Bone marrow (tissue), 2 donors: ENCODE measurements at places on chromosomes 7 and 10.
A peak's percentile ranks its signal among the peaks of the same experiment; 100 is the strongest.

DNA sequence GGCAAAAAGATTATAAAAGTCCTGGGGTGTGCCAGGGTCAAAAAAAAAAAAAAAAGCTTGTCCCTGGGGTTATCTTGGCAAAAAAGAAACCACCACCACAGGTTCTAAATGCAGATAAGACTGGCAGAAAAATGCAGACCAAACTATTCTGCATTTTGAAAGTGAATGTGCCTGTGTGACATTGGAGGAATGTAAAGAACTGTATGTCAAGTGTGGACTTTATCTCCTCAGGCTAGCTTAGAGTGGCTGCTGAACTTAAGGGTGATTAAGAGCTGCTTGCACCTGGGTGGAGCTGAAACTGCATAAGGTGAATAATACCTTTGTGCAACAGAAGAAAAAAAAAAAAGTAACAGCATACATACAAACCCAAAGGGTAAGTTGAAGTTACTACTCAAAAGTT is 1.3 kb upstream of the NAPEPLD start:
- no peak for DNase-seq

DNA sequence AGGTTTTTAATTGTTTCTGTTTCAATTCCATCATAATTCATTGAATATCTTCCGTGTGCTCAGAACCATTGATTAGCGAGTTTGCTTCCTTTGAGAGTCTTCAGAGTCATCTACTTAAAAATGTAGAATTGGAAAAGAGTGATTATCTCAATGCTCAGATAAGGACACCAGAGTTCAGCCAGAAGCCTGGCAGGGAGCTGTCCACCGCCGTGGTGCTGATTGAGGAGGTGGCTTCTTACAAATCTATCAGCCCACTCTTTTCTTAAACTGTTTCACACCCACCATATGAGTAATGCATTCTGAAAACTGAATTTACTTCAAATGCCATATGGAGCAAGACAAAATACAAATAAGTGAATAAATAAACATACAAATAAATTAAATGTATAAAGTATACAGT is 79.3 kb downstream of the INSYN2A start:
- no peak for DNase-seq

DNA sequence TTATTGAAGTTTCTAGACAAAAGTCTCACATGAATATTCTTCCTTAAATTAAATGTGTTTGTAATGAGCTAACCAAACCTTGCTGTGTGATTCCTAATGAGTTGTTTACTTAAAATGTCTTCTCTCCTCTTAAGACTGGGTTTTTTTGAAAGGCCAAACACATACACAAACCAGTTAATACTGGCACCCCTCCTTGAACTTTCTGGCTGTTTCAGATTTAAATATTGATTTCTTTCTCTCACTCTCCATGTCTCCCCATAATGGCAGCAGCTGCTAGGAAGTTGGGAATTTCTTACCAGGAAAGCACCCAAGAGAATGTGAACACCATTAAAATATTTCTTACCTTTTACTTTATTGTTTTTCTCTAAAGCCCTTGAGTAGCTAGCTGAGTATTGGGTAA is 11.4 kb upstream of the PTN start:
- DNase-seq = no peak

DNA sequence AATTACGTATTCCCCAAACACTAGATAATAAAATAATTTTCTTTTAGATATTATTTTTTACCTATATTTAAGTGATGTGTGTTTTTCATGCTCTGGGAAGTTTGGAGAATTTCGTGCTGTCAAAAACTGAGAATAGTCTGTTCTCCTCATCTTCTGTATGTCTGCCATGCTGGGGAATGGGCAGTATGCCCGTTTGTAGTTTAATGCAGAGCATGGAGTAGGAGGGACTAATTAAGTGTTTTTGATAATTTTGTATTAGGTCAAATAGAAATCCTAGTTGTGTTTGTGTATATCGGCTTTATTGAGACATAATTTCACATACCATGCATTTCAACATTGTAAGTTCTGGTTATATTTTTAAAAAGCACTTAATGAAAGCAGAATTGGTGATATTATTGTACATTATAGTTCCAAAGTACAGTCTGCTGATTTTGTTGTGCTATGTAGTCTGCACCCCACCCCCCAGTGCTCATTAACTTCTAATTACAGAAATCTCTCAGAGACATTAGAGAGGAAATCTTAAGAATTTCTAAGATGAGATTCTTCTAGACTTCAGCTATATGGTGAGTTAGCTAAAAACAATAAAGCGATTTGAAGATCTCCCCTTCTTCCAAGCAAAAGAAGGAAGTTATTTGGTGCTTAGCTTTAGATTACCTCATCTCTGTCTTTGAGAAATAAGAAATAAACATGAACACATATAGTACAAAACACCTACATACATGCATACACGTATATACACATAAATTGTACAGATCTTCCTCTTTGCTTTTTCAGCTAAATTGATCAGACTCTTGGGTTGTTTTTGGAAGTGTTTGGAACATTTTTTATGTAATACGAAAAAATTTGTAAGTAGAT is 22.2 kb downstream of the ZRANB1 start:
- no peak for DNase-seq

- DNase-seq = no peak
These were observed 19.2 kb upstream of the SUPV3L1 start for GRCh38 chr10:69160809-69161241.

- no peak for DNase-seq
These were observed 304.5 kb downstream of the SDHAF3 start for GRCh38 chr7:97422046-97422445.

GRCh38 chr10:132069122-132069848 is 3.5 kb downstream of the JAKMIP3 start:
- no peak for DNase-seq

DNA sequence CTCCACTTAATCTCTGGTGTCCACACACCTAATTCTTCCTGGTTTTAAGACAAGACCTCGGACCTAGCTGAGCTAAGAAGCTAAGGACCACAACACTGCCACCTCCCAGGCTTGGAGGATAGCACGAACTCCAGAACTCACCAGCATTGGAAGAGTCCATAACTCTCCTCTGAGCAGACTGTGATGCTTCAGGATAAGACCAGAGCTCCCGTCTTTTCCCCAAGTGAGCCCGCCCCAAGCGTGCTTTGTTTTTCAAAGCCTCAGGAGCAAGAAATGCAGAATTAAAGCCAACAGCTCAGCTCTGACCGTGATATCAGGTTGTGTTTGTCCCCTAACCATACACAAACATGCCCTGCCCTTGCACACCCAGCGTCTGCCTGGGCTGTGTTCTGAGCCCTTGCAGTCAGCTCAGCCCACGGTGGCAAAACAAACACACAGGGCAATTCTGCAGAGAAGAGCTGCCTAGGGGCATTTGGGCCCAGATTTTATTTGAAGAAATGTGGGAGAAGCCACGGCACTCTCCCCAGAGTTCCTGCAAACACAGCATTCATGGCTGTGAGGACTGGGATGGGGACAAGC is 145.4 kb downstream of the WDR11 start:
- no peak for DNase-seq

DNA sequence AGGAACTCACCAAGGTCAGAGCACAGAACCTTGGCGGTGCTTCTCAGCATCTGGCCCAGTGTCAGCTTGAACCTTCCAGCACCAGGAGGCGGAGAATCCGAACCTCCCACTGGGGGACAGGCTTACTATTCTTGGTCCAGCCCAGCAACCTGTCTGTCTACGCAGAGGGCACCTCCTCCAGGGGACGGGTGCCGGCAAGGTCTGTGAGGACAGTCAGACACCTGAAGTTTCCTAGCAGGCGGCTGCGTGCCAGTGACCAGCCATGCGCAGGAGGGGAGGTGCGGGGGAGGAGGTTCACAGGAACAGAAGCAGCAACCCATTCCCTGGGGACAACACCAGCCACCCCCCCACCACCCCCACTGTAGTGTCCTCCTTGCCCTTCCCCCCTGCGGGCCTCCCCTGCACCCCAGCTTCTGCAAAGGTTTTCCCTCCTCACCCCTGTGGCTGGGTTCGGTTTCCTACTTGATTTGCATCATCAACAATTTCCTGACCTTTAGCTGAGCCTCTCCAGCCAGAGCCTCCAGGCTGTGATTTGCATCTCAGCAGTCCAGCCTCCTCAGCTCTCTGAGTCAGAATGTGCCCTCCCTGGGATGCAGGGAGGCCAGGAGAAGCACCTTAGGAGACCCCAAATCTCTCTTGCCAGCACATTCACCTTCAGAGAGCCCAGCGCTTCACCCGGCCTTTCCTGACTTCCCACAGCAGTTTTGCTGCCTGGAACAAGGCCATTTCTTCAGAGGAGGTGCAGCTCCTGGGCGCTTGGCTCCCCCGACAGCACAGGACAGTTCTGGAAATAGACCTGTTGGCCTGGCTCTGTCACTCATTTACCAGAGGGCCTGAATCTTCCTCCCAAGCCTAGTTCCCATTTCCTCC is 107.5 kb upstream of the NPS start:
- no peak for DNase-seq

- DNase-seq = no peak
These were observed 42.1 kb upstream of the COL13A1 start for GRCh38 chr10:69759641-69760040.

- DNase-seq = no peak
These were observed 274.0 kb downstream of the FRMD4A start for GRCh38 chr10:14056610-14057332.

- no peak for DNase-seq
These were observed 918 bp downstream of the NET1 start for GRCh38 chr10:5413012-5413938.

GRCh38 chr10:70359017-70359550 is 23.3 kb downstream of the LRRC20 start:
- DNase-seq = no peak

- DNase-seq = no peak
These were observed 219.4 kb downstream of the BUB3 start for GRCh38 chr10:123373591-123373990.

DNA sequence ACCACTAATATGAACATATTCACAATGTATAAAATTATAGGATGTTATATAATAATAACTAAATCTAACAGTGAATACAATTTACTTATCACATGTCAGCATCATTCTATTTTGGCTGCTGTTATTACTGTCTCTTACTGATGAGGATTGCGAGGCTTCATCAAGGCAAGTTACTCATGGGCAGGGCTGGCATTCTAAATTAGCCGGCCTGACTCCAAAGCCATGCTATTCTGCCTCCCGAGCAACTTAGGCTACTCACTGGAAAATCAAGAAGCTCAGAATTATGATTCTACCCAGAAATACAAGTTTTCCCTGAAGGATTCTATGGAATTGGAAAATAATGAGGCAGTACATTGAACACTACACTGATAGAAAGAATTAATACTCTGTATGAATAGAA is 101.7 kb downstream of the ICA1 start:
- DNase-seq = no peak

DNA sequence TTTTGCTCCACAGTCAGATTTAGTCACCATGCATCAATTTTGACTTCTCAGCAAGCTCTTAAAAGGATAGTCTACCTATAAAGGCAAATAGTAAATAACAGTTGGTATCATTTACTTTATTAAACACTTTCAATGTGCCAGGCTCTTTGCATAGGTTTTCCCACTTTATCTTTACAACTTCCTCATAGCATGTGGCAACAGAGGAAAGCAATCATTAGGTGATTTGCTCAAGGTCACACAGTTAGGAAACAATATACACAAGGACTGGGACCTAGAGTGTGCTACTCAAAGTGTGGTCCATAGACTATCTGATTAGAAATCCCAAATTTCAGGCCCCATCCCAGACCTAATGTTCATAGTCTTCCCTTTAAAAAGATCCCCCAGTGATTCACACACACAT is 212.3 kb downstream of the MTERF1 start:
- DNase-seq = no peak

DNA sequence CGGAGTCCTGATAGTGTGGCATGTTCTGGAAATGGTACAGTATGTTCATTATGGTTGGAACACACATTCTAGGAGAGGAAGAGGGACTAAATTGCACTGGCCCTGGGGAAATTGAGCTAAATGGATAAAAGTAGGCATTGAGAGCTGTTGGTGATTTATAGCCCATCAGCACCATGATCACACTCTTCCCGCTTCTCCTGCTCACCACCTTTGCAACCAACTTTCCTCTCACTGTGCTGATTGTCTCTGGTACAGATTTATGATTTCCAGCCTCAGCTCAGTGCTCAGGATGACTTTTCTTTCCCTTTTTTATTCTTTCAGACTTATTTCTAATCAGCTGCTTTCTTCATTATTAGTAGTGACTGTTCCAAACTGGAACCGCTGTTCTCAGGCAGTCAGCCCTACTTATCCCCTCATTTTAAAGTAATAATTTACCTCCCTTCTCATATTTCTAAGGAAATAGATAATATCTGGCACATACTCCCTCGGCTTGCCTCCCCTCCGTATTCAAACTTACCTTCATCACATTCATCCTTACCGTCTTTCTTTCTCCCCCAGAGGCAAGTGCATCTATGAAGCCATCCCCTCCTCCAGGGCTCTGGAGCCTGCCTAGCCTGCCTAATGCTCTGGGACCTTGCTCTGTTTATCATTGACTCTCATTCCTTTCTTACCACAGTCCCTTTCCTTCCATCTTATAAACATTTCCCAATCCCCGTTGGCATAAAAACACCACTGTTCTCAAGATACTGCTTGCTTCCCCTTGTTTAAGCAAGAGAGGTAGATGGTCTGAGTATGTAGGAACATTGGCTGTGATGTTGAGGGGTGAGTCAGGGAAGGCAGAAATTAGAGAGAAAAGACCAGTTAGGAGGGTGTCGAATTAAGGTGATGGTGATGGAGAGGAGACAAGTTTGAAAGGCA is 51.6 kb upstream of the RPA3 start:
- no peak for DNase-seq

DNA sequence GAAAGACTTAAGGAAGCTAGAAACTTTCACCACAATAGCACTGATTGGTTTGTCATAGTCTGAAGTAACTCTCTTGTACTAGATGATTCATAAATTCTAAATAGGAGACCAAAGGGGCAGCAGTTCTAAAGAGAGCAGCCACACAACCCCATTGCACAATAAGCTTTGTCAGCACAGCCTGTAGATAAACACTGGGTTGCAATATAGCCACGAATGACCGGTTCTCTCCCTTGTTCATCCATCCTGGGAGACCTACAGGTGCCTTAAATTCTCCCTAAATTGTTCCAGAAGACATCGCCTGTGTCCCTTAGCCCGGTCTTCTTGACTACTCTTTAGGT is 167.0 kb downstream of the SNX13 start:
- DNase-seq = peak; percentile 45

GRCh38 chr10:71632200-71632820 is 87.3 kb downstream of the C10orf105 start:
- no peak for DNase-seq

DNA sequence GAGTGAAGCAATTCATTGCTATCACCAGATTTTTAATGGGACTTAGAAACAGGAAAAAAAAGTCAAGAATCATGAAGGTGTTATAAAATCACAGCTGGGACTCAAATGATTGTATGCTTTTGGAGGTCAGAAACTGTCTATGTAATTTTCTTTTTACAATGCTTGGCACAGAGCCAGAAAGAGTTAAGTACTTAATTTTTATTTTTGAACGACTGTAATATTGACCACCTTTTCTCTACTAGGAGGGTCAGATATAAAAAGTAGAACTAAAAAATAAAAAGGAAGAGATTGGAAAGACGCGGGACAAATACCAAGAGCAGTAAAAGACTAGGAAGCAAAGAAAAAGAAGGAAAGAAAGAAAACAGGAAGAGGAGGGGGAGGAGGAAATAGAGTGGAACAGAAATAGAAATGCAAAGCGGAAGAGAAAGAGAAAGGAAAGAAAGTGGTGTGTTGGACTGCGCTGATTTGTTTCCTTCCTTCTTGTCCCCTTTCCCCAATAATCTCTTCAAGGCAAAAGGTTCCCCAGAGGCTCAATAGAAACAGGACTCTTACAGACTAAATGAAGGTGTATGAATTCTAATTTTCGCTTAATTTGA is 23.2 kb upstream of the C1GALT1 start:
- DNase-seq = no peak

- no peak for DNase-seq
These were observed 43.2 kb downstream of the DPYSL4 start for GRCh38 chr10:132229834-132230556.

GRCh38 chr10:107813451-107814162 is 649.1 kb upstream of the SORCS1 start:
- DNase-seq = no peak
